DMS79 (cell line): ENCODE measurements at places on chromosomes 1 and 21.

DNA sequence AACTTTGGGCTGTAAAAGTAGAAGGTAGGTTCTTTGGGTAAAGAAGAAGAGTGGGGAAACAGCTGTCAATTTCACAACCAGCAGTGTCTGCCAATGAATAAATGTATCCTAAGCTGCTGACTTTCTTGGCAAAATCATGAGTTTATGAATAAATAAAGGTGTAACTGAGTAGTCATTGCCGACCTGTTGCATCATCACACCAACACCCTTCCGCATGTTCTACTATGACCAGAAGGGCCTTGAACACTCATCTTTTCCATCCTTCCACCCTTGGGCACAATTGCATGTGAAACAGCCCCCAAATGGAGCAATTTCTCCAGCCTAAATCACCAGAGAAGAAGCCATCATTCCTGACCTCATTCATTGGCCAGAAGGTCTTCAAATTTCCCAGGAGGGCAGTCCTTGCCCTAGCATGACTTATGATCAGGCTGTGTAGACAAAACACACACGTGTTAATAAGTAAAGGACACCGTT lies 31.2 kb upstream of the QSOX1 start:
- DNase-seq, result no peak

DNA sequence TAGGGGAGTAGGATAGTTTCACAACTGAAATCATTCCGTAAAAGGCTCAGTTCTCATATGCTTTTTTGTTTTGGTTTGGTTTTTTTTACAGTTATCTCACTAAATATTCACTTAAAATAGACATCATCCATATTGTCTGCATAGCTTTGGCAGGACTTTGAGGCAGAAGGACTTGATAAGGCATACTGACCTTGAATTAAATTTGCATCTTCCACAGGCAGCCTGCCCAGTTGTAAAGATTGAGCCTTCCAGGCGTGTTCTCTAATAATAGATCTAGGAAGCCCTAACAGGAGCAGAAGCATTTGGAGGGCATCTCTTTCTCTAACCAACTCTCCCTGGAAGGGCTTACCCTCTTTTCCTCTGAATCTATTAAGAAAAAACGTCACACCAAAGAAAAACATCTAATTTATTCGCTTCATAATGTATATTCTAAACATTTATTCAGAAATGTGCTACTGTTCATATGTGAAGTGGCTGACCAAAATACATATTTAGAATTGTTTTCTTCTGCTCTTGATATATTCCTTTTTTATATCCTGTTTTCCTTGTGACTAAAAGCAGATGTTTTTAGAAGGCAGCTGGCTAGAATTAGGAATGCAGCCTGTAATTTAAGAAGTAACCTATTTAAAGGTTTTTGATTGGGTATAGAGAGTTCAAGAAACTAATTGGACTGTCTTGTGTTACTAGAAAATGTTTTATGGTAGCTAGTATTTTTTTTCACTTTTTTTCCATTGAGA lies 20.2 kb downstream of the DESI2 start:
- DNase-seq, result no peak

DNA sequence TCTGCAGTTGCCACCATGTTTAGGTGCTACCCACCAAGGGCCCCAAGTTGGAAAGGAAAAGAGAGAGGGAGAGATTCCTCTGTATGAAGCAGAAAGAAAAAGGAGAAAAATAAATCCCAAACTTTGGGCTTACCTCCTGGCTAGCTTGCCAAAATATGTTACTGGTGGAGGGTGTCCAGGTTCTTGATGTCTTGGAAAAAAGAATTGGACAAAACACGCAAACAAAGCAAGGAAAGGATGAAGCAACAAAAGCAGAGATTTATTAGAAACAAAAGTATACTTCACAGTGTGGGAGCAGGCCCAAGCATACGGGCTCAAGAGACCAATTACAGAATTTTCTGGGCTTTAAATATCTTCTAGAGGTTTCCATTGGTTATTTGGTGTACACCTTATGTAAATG lies 204.5 kb upstream of the LRRC7 start:
- DNase-seq, result no peak

DNA sequence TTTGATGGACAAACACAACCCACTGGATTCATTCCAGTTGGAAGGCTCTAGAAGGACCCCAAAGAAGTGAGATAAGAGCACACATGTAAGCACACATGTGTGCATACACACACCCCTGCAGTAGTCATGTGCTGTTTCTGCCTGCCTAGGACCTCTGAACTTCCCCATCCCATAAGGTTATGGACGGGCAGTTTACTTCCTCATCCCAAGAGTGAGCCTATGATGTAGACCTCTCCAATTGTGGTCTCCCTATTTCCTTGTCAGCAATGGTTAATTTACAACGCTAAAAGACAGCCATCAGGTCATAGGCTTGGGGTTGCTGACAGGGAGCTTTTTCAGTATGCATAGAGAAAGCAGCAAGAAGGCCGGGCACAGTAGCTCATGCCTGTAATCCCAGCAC lies 15.4 kb upstream of the ADAR start:
- DNase-seq, result no peak

- DNase-seq, result no peak
Measured at GRCh38 chr1:167330601-167331293, 110.1 kb downstream of the POU2F1 start.

GRCh38 chr1:47580451-47580995 lies 142.7 kb downstream of the FOXD2 start:
- DNase-seq, result no peak

DNA sequence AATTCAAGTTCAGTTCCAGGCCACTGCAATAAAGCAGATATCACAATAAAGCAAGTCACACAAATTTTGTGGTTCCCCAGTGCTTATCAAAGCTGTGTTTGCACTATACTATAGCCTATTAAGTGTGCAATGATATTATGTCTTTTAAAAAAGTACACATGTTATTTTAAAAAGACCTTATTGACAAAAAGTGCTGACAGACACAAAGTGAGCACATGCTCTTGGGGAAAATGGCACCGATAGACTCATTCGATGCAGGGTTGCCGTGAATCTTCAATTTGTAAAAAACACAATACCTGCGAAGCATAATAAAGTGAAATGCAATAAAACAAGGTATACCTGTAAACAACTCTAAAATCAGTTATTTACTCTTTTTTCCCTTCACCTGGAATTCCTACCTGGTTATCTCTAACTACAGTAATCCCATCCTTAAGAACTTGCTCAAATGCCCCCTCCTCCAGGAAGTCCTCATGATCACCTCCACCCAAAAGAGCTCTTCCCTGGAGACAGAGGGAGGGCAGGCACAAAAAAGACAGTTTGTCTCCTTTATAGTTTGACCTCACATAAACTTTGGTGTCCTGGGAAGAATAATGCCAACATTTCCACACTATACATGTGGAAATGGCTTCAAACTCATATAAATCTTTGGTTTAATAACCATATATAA lies 9.7 kb upstream of the C1orf198 start:
- no peak for DNase-seq

DNA sequence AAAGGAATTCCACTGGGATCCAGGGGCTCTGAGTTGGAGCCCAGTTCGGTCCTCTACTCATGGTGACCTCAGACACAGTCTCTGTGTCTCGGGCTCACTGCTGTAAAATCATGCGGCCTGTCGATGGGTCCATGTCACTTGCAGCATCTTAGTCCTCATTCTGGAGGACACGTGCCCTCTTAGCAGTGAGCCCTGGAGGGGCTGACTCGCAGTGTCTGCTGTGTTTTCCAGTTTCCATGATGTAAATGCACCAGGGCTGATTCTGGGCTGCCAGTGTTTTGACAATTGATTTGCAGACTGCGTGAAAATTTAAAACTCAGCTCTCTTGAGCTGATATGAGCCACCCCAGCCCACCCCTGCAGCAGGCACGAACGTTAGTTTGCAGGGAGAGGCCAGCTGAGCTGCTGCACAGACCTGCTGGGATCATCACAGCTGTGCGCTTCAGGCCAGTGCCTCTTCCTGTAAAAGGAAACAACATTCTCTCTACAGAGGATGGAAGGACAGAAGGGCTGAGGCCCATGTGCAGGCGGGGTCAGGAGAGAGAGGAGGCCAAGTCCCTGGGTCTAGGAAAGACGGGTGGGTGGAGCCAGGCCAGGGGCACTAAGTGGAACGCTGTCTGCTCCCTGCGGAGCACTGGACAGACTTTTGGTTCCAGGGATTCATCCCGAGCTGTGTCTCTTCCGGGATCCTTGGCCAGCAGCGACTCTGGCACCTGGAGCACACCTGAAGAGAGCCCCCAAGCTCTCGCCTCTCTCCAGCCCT lies 42.6 kb downstream of the RSPH1 start:
- no peak for DNase-seq

- no peak for DNase-seq
Measured at GRCh38 chr1:222326006-222326709, 221.7 kb downstream of the HHIPL2 start.

- DNase-seq, result no peak
Measured at GRCh38 chr1:172255223-172255560, 165.3 kb upstream of the C1orf105 start.

DNA sequence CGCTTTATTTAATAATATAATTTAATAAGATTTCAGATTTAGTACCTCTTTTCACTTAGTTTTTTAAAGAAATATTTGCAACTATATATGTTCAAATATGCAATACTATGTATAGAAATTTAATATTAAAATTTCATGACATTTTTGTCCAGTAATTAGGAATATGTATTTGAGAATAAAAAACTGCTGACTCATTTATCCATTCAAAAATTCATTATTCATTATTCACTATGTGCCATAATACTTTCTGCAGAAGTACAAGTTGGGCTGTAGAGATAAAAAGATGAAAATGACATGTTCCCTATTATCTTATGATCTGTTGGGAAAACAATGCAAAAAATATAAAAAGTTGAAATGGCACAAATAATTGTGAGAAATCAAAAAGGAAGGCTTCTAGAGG lies 3.4 kb upstream of the C1orf53 start:
- no peak for DNase-seq

DNA sequence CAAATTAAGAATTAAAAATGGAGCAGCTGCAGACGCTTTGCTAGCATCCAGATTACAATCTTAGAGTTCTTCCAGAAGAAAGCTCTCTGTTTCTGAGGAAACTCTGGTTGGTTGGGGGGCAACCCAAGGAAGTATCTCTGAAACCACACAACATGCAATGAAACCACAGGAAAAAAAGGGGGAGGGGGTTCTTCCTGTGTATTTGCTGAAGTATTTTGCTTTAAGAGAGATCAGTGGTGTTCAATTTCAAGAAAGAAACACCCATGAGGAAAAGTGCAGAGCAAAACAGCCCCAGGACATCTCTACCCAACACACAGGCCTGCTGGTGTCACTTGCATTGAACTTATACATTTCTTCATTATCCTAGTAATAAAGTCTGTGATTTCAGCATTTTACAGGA lies 19.7 kb upstream of the TIAM1 start:
- no peak for DNase-seq

GRCh38 chr1:101037316-101037715 lies 11.7 kb upstream of the DPH5 start:
- no peak for DNase-seq

- no peak for DNase-seq
Measured at GRCh38 chr1:200887772-200888348, 6.8 kb upstream of the INAVA start.

GRCh38 chr1:57142999-57143398 lies 177.2 kb upstream of the C8B start:
- DNase-seq, result no peak

- DNase-seq, result no peak
Measured at GRCh38 chr1:201636097-201636496, 97.2 kb downstream of the NAV1 start.

GRCh38 chr1:93669369-93669768 lies 12.3 kb downstream of the BCAR3 start:
- DNase-seq, result no peak

DNA sequence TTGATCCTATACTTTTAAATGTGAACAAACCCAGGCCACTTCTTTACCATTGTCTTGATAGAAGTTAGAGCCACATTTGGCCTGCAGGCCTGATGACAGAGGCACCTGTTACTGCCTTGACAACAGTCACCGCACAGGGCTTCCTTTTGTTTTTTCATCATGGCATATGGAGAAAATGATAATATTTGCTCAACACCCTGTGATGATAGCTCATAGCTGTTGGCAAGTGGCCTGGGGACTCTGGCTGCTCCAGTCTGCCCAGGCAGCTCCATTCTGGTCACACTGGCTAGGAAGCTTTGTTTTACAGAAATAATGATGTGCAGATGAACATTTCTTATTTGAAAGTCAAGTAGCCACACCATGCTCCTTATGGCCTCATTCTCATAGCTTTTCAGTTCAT lies 89.6 kb upstream of the GPR88 start:
- no peak for DNase-seq

GRCh38 chr1:87451229-87451920 lies 122.7 kb downstream of the LMO4 start:
- DNase-seq, result no peak

GRCh38 chr1:36448530-36449056 lies 1.7 kb downstream of the OSCP1 start:
- DNase-seq, result no peak

- DNase-seq, result no peak
Measured at GRCh38 chr1:65393347-65393746, 27.1 kb upstream of the LEPR start.

GRCh38 chr1:206538086-206538770 lies 30.9 kb downstream of the RASSF5 start:
- DNase-seq, result no peak

GRCh38 chr1:95115708-95116137 lies 1.4 kb upstream of the TLCD4 start:
- no peak for DNase-seq

- DNase-seq, result no peak
Measured at GRCh38 chr1:168348146-168348709, 67.6 kb downstream of the TBX19 start.

DNA sequence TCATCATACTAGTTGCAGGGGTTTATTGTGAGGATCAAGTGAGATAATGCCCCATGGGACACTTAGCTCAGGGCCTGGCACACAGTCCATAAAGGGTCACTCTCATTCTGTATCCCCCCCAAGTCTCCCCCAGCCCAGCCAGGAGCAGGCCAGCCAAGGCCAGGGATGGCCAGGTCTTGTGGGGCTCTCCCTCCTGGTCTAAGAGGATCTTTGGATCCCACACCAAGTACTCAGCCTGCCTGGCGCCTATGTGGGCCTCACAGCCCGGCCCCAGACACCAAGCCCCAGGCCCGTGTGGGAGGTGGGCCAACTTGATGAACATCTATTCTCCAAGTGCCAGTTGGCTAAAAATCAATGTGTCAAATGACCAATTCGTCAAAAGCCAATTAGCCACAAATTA lies 117.8 kb downstream of the GLIS1 start:
- no peak for DNase-seq

- no peak for DNase-seq
Measured at GRCh38 chr1:57309630-57310029, 114.2 kb downstream of the DAB1 start.

DNA sequence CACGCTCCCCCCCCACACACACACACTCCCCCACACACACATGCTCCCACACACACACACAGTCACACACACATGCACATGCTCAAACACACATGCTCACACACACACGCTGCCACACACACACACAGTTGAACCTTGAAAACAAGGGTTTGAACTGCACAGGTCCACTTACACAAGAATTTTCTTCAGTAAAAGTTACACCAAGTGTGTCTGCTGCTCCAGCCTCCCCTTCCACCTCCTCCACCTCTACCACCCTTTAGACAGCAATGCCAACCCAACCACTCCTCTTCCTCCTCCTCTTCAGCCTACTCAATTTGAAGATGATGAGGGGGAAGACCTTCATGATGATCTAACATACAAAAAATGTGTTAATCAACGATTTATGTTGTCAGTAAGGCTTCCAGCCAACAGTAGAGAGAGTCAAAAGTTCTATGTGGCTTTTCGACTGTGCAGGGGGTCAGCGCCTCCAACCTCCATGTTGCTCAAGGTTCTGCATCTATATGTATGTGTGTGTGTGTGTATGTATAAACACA lies 26.8 kb downstream of the HSF2BP start:
- no peak for DNase-seq
